Naive thymus-derived CD4-positive, alpha-beta T cell (primary cell): ENCODE measurements at places on chromosomes 4 and X.

DNA sequence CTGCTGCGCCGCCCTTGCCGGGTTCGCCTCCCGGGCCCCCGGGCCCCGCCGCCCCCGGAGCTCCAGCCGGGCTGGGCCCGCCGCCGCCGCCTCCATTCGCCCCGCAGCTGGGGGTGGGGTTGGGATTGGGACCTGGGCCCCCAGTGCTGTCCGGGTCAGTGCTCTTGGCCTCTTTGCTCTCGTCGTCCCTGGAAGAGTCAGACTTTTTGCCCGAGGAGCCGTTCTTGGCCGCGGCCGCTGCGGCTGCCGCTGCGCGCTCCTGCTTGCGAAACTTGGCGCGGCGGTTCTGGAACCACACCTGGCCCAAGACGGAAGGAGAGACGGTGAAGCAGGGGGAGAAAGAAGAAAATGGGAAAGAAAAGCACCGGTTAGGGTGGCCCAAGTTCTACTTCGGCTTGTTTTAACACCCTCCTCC lies 2.5 kb downstream of the PHOX2B start:
- no peak for DNase-seq

DNA sequence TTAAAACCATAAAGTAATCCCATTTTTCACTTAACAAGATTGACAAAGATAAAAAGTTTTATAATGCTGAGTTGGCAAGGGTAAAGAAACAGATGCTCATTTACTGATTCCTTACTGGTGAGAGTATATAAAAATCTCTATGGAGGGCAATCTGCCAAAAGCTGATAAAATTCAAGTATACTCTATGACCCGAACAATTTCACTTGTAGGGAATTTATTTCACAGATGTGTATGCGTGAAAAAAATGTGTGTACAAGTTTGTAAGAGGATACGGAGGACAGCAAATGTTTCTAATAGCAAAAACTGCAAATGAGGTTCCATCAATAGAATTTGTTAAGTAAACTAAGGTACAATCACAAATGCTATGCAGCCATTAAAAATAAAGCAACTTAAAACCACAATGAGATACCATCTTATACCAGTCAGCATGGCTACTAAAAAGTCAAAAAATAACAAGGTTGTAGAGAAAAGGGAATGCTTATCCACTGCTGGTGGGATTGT lies 23.4 kb downstream of the DHX15 start:
- DNase-seq, result no peak

GRCh38 chr4:169530048-169530447 lies 82.3 kb downstream of the NEK1 start:
- no peak for DNase-seq

DNA sequence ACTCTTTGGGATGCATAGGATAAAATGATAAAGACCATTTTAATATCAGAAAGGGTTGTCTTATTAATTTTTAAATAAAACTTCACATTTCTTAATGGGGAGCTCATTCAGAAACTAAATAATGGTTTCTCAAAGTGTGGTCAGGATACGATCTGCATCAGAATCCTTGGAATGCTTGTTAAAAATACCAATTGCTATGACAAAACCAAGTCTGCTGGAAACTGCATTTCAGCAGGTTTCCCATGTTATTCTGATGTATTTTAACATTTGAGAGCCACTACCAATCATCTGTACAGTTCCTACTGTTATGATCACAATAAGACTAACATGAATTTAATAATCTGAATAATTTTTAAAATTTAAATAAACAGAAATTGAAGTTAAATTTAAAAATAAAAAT lies 115.1 kb downstream of the SOWAHB start:
- DNase-seq, result no peak

GRCh38 chrX:85996555-85996954 lies 50.8 kb downstream of the CHM start:
- DNase-seq, result no peak

- no peak for DNase-seq
These were observed 176.4 kb downstream of the IL13RA2 start for GRCh38 chrX:114841051-114841450.

- no peak for DNase-seq
These were observed 134.3 kb downstream of the BMPR1B start for GRCh38 chr4:94892051-94892450.

GRCh38 chr4:168587411-168588125 lies 90.7 kb downstream of the PALLD start:
- DNase-seq, result no peak

- DNase-seq, result no peak
These were observed 15.1 kb downstream of the PRIMPOL start for GRCh38 chr4:184664445-184665210.

- DNase-seq, result no peak
These were observed 138.6 kb upstream of the NKX1-1 start for GRCh38 chr4:1544861-1545281.

GRCh38 chr4:8325291-8325973 lies 55.9 kb downstream of the HTRA3 start:
- DNase-seq, result no peak

- no peak for DNase-seq
These were observed 329.2 kb downstream of the INPP4B start for GRCh38 chr4:142516686-142517526.

GRCh38 chrX:75883446-75883845 lies 98.4 kb upstream of the MAGEE2 start:
- DNase-seq, result no peak

GRCh38 chr4:36178484-36178883 lies 65.8 kb downstream of the ARAP2 start:
- no peak for DNase-seq

GRCh38 chrX:42783451-42783850 lies 5.5 kb upstream of the PPP1R2C start:
- DNase-seq, result no peak

GRCh38 chr4:87353592-87353991 lies 30.9 kb upstream of the HSD17B13 start:
- DNase-seq, result peak; percentile 5

GRCh38 chrX:45669715-45670340 lies 469.2 kb upstream of the DIPK2B start:
- no peak for DNase-seq

DNA sequence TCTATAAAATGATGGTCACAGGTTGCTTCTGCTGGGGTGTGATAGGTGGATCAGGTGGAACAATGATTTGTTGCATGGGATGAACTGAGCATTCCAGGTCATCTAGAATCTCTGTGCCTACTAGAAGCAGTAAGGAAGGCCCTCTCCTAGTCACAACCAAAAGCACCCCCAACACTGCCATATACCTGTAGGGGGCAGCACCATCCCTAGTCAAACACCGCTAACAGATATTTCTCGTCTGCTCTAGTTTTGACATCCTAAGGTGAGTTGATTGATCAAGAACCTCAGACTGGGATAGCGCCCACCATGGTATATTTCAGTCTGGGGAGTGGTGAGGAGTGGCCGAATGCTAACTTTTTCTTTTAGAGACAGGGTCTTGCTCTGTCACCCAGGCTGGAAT lies 160.2 kb downstream of the NHS start:
- peak; percentile 6 for DNase-seq

- DNase-seq, result no peak
These were observed 343.5 kb upstream of the GATB start for GRCh38 chr4:152104356-152104755.

GRCh38 chr4:29549342-29549741 lies 1170.8 kb upstream of the PCDH7 start:
- DNase-seq, result no peak
